NCI-H187 treated with DMSO at 0.1 percent for 48 hours (cell line): ENCODE measurements at places on chromosomes 3 and 15.

DNA sequence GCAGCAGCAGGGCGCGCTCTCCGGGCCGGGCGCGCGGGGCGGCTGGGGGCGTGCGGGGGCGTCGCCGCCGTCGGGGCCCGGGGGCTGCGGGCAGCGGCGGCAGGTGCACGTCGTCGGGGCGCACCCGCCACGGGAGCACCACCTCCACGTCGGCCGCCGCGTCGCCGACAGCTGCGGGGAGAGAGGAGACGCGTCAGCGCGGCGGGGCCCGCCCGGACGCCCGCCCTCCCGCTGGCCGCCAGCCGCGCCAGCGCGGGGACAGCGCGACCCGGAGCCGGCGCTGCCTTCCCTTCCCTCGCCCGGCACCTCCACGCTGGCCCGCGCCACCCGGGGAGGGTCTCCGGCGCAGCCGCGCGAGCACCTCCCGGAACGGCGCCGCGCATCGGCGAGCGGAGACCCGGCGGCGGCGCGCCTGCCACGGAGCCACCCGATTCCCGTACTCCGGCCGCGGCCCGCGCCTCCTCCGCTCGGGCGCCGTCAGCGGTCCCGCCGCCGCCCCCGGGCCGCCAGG is 481 bp downstream of the ADAMTS17 start:
- DNase-seq, result no peak

GRCh38 chr15:36544518-36545466 is 34.6 kb upstream of the CDIN1 start:
- DNase-seq, result no peak

DNA sequence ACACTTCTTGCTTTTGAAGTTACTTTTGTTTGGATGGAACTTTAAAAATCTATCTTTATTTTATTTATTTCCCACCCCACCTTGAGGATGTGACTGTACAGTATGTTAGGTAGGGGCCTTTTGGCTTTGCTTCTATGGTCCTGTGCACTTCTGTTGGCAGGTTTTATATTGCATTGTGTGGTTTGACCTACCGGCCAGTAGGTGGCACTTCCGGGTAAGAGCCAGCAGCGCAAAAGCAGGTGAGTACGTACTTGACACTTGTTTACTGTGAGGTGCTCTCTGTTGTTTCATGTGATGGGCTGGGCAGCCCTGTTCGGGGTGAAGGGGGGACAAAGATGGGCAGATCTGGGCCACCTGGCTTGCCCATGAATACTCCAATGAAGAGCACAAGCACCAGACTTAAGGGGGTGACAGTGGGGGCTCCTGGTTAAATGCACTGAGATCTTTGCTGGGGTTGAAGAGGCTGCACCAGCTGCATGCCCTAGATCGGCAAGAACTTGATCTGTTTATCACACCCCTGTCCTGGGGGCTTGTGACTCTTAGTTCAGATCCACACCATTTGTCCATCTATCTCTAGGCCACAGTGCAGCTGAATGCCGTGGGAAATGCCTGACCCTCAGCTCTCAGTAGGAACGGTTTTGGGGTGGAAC is 131.6 kb downstream of the NLGN1 start:
- DNase-seq, result no peak

GRCh38 chr15:25175033-25175788 is 220.4 kb downstream of the SNRPN start:
- DNase-seq, result no peak

GRCh38 chr3:115698851-115699591 is 75.7 kb downstream of the GAP43 start:
- DNase-seq, result no peak

- DNase-seq, result no peak
Observed at GRCh38 chr15:77557144-77557543, 75.6 kb downstream of the LINGO1 start.

DNA sequence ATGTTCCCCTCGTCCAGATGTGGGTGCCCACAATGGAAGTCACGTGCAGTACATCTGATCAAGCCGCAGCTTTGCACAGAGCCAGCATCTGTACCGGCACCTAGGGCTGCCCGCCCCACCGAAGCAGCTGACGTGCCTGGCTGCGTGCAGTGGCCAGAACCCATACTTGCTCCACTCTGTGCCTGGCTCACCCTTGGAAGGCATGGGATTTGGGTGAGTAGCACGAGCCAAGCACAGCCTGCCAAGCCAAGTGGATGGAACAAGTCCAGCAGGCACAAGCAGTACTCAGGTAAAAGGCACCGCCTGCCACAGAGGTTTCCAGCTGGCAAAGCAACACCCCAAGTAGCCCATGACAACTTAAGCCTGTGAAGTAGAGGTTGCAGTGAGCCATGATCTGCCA is 261.3 kb downstream of the TBC1D5 start:
- no peak for DNase-seq

- no peak for DNase-seq
Observed at GRCh38 chr3:24162929-24163328, 217.8 kb downstream of the NR1D2 start.

DNA sequence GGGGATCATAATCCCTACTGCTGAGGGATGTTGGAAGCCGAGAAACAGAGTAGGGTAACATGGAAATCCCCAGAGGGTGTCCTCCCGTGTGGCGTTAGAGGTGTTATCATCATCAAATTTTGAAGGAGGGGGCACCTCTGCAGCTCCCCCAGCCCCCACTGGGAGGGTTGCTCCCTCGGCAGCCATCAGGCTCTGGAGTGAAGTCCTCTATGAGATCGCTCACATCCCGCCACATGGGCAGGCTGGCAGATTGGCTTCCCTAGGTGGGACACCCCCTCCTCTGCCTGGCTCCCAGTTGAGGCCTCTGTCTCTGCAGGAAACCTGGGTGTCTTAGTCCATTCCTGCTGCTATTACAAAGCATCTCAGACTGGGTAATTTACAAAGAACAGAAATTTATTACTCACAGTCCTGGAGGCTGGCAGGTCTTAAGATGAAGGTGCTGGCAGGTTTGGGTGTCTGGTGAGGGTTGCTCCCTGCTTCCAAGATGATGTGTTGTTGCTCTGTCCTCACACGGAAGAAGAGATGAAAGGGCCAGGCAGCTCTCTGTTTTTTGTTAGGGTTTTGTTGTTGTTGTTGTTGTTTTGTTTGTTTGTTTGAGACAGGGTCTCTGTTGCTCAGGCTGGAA is 120.5 kb downstream of the NUP210 start:
- DNase-seq, result no peak

- DNase-seq, result no peak
Observed at GRCh38 chr3:157938154-157938779, 168.0 kb downstream of the SHOX2 start.

- no peak for DNase-seq
Observed at GRCh38 chr3:13722178-13722577, 157.7 kb downstream of the WNT7A start.

GRCh38 chr3:191696348-191696747 is 235.4 kb downstream of the PYDC2 start:
- no peak for DNase-seq

DNA sequence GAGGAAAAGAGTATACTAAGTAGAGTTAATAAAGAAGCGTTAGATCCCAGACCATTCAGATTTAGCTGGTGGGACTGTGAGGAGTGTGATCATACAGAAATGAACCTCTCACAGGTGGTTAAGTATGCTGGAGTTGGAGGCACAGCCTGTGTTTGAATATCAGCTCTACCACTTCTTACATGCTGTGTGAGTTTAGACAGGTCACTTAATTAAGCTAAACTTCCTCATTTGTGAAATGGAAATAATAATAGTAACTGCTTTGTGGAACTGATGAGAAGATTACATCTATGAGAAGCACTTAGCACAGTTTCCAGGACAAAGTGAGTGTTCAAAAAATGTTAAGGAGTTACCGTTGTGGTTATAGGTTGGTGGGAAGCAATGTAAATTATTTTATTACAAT is 8.4 kb downstream of the ACP3 start:
- no peak for DNase-seq

GRCh38 chr3:132222868-132223538 is 94.2 kb upstream of the ACP3 start:
- DNase-seq, result peak; percentile 88

DNA sequence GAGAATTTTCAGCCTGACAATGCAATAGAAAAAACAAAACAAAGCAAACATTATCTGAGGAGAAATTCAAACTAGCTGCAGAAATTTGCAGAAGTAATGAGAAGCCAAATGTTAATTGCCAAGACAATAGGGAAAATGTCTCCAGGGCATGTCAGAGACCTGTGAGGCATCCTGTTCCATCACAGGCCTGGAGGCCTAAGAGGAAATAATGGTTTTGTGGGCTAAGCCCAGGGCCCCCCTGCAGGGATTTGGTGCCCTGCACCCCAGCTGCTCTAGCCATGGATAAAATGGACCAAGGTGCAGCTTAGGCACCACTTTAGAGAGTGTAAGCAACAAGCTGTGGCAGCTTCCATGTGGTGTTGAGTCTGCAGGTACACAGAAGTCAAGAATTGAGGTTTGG is 401.2 kb upstream of the NECTIN3 start:
- no peak for DNase-seq

- DNase-seq, result no peak
Observed at GRCh38 chr3:177554895-177555759, 357.8 kb upstream of the TBL1XR1 start.

GRCh38 chr3:119098619-119099222 is 47.2 kb upstream of the TEX55 start:
- no peak for DNase-seq

GRCh38 chr15:42063122-42063848 is 31.1 kb downstream of the PLA2G4D start:
- DNase-seq, result no peak

DNA sequence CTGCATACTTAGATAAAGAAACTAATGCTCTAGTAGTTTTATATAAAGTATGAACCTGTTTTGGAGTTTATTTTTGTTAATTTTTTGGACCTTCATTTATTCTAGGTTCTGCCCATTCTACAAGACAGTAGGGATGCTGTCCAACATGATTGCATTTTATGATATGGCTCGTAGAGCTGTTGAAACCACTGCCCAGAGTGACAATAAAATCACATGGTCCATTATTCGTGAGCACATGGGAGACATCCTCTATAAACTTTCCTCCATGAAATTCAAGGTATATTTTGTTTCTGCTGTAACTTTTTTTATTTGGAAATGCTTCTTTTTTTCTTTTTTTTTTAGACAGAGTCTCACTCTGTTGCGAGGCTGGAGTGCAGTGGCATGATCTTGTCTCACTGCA is 33.3 kb upstream of the GRAMD1C start:
- DNase-seq, result no peak

GRCh38 chr3:173865900-173866498 is 468.5 kb downstream of the NLGN1 start:
- no peak for DNase-seq

DNA sequence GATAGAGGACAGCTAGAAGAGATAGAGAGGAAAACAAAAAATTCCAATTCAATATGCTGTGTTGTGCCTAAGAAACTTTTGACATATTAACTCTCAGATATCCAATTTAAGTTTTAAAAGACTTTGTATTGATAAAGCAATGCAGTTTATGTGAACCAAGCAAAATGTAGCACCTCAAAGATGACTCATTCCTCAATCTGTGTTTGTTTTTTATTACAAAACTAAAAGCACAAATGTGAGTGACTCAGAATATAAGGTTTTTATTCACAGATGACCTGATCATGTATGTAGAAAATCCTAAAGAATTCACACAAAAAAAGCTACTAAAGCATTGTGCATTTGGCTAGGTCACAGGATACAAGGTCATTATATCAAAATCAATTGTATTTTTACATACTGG is 11.1 kb downstream of the HCLS1 start:
- no peak for DNase-seq

GRCh38 chr3:157094301-157094700 is 65.6 kb downstream of the CCNL1 start:
- DNase-seq, result no peak

DNA sequence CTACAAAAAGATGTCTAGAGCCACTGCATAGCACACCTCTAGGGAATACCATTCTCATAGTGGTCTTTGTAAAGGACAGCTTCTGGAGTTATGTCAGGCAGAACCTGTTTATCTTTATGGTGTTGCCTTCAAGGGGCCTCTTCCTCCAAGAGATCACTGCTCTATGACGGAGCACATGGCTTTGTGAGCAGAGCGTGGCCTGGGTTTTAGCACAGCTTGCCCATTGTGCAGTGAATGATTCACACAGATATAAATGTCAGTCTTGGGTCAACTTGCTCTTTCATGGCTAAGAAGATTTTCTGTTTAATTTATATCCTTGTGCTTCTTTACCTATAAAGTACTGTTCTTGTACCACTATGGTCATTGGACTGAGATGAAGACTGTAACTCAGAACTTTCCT is 41.5 kb upstream of the RBMS3 start:
- no peak for DNase-seq

DNA sequence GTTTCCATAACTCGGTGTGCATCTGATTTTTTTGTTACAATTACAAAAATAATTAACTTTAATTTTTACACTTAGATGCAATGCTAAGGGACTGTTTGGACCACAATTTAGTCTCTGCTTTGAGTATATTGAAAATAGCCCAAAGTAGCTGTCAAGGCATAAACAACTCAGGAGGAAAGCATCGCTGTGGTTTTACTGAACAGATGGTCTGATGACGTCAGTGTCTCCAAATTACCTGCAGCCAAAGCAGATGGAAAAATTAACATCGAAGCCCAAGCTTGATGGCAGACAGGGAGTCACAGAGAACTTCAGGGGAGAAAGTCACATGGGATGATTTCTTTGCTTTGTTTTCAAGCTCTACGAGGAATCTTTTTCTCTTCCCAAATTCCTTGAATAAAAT is 83.1 kb upstream of the PLCL2 start:
- DNase-seq, result no peak

DNA sequence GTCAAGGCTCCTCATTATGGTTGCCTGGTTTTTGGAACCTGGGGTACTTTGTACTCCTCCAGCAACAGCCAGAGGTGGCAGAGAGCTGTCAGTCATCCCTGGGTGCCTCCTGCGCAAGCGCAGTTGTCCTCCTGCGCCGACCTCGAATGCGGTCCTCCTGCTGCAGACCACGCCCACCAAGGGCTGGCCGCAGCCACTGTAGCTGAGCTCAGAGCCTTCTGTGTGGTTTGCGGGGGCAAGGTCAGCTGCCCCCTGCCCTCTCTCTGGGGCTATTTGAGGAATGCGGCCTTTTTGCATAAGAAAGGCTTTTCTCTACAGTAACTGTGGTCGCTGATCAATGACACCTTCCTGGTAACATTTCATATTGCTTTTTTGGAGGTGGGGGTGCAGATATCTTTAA is 131.3 kb upstream of the SNRPN start:
- DNase-seq, result no peak

DNA sequence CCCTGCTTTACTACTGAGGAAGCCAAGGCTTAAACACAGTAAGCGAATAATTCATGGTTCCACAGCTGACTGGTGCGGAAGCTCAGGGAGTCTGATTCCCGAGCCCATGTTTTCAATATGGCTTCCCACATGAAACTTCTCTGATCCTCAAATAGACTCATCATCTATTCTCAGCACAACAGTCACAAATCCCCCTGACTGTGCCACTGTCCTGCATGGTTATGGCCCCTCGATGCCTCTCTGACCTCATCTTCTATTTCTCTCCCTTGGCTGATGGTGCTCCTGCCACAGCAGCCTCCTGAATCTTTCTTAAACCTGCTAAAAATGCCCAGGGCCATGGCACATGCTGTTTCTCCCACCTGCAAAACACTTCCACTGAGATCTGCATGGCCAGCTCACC is 43.2 kb downstream of the SRGAP3 start:
- no peak for DNase-seq

GRCh38 chr3:146496251-146496650 is 26.9 kb upstream of the PLSCR2 start:
- DNase-seq, result no peak
